Cardiac fibroblast (primary cell): ENCODE measurements at places on chromosomes 12 and 14.

- no peak for DNase-seq
These were observed 94.2 kb upstream of the CLEC14A start for GRCh38 chr14:38350102-38350501.

- no peak for DNase-seq
These were observed 86.4 kb upstream of the NTF3 start for GRCh38 chr12:5345534-5345933.

DNA sequence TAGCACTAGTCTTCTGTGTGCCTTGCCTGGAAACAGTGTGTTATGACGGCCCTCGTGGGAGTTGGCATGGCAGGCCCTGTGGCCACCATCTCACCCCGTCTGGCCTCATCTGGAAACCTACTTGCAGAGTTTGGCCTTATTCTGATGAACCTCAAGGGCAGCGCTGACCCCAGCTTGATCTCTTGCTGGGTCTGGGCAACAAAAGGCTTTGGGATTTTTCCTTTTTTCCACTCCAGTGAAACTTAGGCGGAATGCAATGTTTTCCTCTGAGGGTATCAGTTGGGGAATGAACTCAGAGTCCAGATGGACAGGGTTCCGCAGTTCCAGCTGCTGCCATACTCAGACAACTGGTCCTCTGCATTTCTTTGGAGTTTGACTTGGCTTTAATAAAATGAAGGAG is 15.9 kb downstream of the CACNA1C start:
- no peak for DNase-seq

DNA sequence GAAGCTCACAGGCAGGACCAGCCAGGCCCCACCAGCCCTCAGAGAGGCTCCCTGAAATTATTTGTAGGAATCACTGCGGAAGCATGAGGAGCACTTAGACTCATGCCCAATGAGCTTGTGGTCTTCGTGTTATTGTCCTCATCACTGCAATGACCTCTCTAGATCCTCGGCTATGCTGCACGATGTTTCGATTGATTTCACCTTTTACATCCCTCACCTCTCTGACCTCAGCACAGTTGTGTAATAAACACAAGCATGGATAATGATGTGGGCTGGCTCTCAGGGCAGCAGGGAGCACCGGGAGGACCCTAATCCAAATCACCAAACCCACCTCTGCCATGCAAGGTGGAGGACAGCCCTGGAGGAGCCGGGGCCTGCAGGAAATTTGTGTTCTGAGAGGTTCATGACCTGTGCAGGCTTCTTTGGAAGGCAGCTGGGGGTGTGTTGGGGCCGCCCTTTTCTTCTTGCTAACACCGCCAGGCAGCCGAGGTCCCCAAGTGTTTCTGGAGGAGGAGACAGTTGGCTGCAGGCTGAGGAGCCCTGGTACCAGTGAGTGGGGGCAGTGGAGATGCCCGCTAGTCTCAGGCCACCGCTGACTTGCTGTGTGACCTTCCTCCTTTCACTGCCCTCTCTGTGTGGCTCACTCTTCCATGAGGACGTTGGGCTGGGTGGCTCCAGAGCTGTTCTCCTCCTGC is 29.5 kb upstream of the EML1 start:
- no peak for DNase-seq

DNA sequence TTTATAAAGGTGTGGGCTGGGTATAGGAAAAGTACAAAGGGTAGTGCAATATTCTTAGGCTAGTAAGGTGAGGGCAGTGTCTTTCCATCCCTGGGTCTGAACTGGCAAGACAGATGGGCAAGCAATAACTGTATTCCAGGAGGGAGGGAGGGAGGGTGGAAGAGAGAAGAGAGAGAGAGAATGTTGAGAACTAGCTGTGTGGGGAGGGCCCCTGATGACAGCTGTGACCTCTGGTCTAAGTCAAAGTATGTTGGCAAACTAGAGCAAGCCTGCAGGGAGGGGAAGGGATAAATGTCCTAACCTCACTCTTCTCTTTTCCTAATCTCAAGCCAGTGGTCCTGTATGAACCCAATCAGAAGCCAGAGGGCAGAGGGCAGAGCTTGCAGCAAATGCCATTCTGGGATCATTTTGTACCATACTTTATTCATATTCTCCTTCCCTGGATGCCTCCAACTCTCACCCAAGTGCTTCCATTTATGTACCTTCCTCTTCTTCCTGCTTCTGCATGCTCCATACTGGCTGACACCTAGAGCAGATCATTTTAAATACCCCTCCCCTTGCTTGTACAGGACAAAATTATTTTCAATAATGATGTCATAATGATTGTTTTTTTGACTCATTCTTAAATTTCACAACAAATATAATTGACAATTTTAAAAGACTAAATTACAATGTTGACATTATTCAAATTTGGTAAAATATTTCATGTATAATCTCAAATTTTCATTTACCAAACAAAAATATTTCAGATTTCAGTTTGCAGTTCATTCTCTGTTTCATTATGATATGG is 75.9 kb downstream of the AKAP6 start:
- no peak for DNase-seq
